ENCODE measurements at places on chromosomes 2 and 18. TPM values are rescaled to one million over a fixed set of nuclear protein-coding genes. Genes with fewer than 3 reads are reported as not detected.

SLC5A7 gene
- total RNA-seq: not detected

ANKRD30BL gene
- not detected for total RNA-seq

- no peak overlapping the region for H3K4me3 ChIP-seq
- H3K4me1 ChIP-seq: no peaks in the 10 kb centered on the region
- DNase-seq: no peak
Measured at GRCh38 chr18:32337347-32337746, 133.3 kb downstream of the GAREM1 start.

GRCh38 chr2:182866095-182866460, 359 bp downstream of the FRZB start:
- no peak overlapping the region for H3K27ac ChIP-seq
- peaks cover 5% of the 10 kb centered on the region for H3K27me3 ChIP-seq
- no peak for DNase-seq
- no peaks in the 10 kb centered on the region for H3K36me3 ChIP-seq

Measured in SJSA1 (cell line).